ENCODE measurements at places on chromosomes 5 and 9.

GRCh38 chr9:135249191-135249590 lies 161.7 kb downstream of the OLFM1 start:
- no peak for DNase-seq

DNA sequence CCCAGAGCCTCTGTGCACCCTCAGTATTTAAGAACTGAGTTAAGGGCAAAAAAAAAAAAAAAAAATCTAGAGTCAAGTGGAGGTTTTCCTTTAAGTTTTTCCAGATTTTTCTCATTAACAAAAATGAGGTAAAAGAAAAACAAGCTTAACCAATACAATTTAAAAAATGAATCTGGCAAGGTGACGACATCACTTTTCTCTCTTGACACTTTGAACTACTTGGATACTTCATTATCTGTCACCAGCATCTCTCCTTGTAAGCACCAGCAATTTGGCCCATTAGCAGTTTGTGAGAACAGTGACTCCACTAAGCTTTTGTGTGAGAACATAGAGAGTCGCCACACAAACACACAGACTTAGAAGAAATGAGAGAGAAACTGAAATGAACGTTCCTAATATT lies 345.7 kb upstream of the SLC30A5 start:
- no peak for DNase-seq

DNA sequence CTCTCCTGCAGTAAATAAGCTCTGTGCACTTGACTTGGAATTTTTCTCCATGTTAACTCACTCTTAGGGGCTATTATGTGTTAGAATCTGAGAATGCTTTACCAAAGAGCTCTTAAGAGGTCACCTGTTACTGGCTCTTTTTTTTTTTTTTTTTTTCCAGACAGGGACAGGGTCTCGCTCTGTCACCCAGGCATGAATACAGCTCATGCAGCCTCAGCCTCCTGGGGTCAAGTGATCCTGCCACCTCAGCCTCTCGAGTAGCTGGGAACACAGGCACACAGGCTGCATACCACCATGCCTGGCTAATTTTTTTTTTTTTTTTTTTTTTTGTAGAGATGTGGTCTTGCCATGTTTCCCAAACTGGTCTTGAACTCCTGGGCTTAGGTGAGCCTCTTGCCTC lies 22.1 kb downstream of the HMGXB3 start:
- no peak for DNase-seq

- no peak for DNase-seq
Measured at GRCh38 chr5:154487541-154487940, 9.5 kb upstream of the HAND1 start.

GRCh38 chr5:10192309-10192708 lies 57.4 kb downstream of the ATPSCKMT start:
- no peak for DNase-seq

DNA sequence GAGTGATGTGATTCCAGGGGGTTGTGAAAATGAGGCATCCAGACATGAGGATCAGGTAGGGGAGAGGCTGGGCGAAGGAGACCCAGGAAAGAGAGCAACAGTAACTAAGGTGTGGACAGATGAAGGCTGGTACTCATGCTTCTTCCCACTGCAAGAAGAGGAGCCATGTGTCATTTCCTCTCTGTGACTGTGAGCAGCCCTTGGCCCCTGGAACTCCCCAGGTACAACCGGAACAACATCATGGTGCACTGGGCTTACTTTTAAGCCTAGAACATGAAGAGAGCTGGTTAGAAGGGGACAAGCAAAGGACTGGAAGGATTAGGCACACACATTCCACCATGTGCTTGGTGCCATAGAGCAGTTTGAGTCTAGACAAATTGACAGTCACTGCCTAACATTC lies 10.9 kb upstream of the IL12B start:
- DNase-seq = no peak

GRCh38 chr9:127293767-127294166 lies 29.2 kb downstream of the GARNL3 start:
- DNase-seq = no peak

DNA sequence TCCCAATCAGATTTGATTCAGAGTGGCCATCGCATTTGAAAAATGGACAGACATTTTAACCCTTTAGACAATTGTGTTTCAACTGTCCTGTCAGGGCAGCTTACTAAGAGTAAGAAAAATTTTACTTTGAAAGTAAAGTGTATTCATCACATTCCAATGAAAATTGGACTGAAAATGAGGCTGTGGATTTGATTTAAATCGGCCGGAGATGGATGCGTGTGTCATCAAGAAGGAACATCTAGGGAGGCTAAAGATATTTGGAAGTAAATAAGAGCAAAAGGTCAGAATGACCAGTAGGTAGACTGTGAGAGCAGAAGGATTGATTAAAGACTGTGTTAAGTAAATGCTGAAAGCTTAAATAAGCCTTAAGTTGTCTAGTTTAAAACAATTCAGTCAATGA lies 1.5 kb downstream of the ZCCHC7 start:
- DNase-seq = no peak

DNA sequence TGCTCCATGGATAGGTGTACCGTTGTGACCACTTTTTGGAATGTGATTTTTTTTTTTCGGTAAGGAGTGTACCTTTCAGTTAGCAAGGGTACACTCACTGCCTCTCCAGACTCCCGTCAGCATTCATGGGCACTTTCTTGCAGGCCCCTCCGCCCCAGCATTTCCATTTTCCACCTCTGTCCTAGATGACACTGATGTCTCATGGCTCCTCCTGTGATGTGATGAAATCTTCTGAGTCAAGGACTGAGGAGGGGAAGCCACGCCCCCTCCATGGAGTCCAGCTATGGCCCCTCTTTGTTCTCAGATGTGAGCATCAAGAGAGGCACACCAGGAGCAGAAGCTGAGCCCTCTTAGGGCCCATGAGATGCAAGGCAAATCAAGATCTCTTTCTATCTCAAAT lies 61.8 kb downstream of the CTSL start:
- DNase-seq = no peak

DNA sequence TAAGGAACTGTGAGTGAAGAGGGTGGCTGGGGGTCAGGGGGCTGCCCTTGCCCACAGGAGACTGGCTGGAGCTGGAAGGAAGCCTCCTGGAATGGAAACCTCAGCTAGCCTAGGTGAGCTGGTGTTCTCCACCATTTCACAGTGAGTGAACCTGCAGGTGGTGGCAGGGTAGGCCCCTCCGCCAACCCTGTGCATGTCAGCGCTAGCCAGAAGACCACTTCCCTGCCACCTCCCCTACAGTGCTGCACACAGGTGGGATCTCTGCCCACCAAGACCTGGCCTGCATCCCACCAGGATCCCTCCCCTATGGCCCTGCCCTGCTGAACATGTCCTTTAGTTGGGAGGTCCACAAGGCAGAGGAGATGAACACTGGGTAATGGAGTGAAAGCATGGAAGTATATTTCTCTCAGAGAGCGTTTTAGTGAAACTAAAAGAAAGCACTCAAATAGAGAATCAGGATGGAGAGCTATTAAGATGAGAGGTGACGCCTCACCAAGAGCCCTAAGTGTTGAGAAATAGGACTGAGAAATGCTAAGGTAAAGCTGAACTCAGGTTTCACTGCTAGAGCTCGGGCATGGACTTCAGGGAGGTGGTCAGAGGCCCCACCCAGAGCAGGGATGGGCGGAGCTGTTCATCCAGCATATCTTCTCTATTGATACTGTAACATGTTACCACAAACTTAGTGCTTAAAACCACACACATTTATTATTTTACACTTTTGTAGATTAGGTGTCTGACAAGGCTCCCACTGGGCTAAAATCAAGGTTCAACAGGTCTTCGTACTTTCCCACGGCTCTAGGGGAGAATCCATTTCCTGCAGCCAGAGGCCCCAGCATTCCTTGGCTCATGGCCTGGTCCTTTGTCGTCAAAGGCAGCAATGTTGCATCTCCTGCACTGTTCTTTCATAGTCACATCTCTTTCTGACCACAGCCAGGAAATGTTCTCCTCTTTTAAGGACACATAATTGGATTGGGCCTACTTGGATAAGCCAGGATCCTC lies 83.2 kb downstream of the DIRAS2 start:
- DNase-seq = no peak

DNA sequence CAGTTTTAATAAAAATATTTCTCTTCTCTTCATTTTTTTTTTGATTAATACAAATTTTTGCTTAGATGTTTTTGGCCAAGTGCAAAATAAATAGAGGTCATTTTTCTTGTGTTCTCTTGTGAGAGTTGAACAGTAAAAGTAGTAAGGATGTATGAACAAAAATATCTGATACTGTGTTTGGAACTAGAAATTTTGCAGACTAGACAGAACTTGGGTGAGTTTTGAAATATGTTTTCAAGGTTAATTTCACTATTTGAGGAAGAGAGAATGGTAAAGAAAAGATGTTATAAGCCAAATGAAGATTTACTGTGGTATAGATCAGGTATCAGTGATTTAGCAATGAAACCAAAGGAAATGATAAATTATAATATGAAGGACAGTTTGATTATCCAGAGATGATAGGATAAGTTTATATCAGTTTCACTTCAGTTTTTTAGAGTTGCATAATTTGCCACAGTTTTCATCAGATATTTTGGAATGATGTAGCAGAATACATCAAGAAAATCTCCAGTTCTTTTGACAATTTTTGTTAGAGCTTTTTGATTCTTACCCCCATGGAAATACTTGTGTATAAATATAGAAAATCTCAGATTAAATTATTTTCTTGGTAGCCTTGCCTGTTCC lies 147.9 kb upstream of the VCAN start:
- DNase-seq = no peak

- no peak for DNase-seq
Measured at GRCh38 chr9:27188426-27188825, 79.4 kb downstream of the TEK start.

DNA sequence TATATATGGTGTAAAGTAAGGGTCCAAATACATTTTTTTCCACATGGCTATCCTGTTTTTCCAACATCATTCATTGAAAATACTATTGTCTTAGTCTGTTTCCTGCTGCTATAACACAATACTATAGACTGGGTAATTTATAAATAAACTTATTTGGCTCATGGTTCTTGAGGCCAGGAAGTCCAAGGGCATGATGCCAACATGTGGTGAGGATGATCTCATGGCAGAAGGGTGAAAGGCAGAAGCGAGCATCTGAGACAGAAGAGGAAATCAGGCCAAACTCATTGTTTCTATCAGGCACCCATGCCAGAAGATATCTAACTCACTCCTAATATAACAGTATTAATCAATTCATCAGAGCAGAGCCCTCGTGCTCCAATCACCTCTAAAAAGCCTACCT lies 42.6 kb downstream of the ANKRD55 start:
- no peak for DNase-seq

GRCh38 chr5:63727583-63727982 lies 234.7 kb downstream of the HTR1A start:
- DNase-seq = no peak

DNA sequence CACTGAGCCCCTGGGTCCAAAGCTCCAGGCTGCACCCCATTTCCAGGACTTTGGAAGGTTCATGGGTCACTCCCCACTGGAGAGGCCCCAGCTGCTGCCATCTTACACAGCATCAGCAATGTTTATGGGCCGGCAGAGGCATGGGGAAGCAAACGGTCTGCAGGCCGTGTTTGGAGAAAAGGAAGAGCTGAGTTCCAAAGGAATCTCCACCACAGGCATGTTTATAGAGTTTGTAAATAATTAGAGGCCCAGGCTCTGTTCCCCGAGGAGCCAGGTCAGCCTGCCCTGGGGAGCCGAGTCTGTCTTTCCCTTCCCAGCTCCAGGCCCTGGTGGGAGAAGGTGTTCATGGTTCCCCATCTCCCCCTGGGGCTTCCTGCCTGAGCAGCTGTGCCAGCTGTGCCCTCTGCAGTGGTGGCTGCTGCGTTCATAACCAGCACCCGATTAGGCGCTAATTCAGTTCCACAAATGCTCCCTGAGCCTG lies 64.8 kb downstream of the COL27A1 start:
- DNase-seq = no peak

DNA sequence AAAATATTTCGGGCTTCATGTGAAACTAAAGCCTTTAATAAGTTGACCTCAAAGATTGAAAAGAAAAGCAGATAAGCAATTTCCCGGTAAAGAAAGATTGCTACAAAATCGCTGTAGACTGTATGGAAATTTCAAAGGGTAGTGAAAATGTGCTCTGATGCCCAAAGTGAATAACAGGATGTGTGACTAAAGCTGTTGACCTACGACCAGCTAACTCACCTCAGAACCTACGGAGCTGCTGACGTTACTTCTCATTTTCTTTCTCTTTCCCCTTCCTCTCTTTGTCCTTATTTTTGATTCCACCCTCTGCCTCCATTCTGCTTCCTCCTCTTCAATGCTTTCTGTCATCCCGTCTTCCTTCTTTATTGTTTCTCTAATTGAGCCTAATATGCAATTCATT lies 103.2 kb downstream of the PDE4D start:
- no peak for DNase-seq
